ENCODE measurements at places on chromosomes 2 and 18. TPM values are rescaled to one million over a fixed set of nuclear protein-coding genes. Genes with fewer than 3 reads are reported as not detected.

GRCh38 chr2:220528180-220528675 lies 900.8 kb downstream of the SLC4A3 start:
- no peak for DNase-seq

DNA sequence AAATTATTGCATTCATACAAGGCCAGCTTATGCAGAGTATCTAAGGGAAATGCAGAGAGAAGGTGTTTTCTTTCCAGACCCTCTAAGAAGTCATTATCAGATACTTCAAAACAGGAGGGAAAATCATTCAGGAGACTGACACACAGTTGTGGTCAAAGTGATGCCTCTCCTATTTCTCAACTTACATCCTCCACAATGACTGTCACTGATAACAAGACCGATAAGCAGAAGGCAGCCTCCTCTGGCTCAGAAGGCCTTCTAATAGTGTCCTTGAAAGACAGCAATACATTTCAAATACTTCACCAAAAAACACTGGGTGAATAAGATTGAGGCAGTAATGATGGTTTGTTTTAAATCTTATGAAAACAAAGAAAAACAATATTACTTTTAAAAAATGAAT lies 199.7 kb downstream of the PIEZO2 start:
- no peak for DNase-seq

DNA sequence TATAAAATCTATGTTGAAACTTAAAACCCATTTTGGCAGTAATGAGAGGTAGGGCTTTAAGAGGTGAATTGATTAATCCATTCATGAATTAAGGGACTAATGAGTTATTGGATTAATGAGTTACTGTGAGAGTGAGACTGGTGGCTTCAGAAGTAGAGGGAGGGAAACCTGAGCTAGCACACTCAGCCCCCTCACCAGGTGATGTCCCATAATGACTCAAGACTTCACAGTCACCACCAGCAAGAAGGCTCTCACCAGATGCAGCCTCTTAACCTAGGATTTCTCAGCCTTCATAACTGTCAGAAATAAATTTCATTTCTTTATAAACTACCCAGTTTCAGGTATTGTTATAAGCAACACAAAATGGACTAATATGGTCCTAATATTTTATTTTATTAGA lies 621.7 kb upstream of the ACVR2A start:
- no peak for DNase-seq

- no peak for DNase-seq
These were observed 86.1 kb downstream of the GBX2 start for GRCh38 chr2:236082061-236082460.

The RMDN2 gene
- 3.5 TPM for total RNA-seq

DNA sequence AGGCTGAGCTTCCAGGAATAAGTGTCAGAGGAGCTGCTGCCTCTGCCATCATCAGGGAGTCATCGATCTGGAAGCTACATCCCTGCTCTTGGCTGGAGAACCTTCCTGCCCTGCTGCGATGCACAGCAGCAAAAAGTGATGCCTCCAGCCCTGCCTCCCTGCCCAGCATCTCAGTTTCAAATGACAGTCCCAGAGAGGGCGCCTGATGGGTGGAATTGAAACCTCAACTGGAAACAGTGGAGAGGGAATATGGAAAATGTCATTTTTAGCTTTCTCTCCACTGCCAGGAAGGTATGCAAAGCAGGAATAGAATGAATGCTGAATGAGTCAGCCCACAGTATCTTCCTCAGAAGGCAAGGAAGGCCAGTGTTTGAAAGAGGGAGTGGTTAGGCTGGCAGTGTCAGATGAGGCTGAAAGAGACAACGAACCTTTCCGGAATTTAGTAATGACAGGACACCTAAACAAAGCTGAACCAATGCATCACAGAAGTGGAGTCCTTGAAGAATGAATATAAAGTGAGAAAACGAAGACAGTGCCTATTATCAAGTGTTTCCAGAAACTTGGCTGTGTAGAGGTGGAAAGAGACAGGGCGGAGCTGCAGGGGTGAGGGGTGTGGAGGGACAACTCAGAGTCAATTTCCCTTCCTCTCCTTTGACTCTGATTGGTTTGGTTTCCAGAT lies 153.9 kb upstream of the NDUFV2 start:
- DNase-seq = peak; percentile 98

GRCh38 chr18:54734059-54734458 lies 94.2 kb upstream of the RAB27B start:
- DNase-seq = peak; percentile 84

The OTOS gene
- not detected for total RNA-seq

The LRATD1 gene
- total RNA-seq = 8.0 TPM

All from foreskin keratinocyte (primary cell).